ENCODE measurements at places on chromosomes 4 and X. TPM values are rescaled to one million over a fixed set of nuclear protein-coding genes. Genes with fewer than 3 reads are reported as not detected.

Gene SSX2B
- total RNA-seq = not detected

GRCh38 chr4:185685804-185686203 is 126.2 kb downstream of the SORBS2 start:
- DNase-seq = no peak

- DNase-seq = peak; percentile 2
Measured at GRCh38 chrX:144334577-144334976, 450.7 kb downstream of the UBE2NL start.

- no peak for DNase-seq
Measured at GRCh38 chr4:168537086-168537485, 40.2 kb downstream of the PALLD start.

DNA sequence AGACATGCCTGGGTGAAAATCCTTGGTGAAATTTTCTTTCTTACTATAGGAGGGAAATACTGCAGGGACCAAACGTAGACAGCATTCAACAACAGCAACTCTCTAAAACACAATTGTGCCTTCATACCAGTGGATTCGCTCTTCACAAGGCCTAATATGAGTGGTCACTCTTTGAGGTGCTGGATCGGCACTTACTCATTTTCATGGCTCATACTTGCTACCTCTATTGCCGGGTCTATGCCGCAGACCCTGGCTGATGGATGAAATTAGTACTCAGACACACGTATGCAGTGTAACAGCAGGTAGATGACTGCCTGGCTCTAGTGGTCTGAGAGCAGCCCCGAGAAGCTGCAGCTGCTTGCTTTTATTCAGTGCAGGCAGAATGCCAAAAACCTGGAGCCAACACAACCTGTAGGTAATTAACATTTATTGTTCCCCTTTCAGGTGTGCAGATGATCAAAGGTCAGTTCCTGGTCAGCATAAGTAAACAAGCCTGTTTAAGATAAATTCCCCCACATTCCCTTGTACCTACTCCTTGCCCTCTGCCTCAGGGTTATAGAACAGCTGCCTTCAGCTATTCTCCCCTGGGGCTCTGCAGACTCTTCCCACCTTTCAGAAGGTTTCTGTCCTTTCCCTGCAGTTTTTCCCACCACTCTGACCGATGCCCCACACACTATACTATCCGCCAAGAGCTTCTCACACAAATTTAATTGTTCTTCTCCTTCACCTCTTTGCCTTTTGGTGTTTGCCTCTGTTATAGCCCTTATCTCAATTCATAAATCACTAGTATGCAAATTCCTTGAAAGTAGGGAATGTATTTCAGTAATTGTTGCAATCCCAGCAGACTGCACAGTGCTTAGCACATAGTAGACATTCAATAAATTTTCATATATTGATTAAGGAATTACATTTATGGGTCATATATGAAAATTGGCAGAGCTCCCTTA is 210.0 kb downstream of the SPANXN3 start:
- no peak for DNase-seq

GRCh38 chr4:177077095-177077971 is 232.3 kb upstream of the NEIL3 start:
- DNase-seq = no peak

Measured in neural progenitor cell (in vitro differentiated cells).